DND-41 (cell line): ENCODE measurements at places on chromosomes 11 and 22.
A peak's percentile ranks its signal among the peaks of the same experiment; 100 is the strongest.

DNA sequence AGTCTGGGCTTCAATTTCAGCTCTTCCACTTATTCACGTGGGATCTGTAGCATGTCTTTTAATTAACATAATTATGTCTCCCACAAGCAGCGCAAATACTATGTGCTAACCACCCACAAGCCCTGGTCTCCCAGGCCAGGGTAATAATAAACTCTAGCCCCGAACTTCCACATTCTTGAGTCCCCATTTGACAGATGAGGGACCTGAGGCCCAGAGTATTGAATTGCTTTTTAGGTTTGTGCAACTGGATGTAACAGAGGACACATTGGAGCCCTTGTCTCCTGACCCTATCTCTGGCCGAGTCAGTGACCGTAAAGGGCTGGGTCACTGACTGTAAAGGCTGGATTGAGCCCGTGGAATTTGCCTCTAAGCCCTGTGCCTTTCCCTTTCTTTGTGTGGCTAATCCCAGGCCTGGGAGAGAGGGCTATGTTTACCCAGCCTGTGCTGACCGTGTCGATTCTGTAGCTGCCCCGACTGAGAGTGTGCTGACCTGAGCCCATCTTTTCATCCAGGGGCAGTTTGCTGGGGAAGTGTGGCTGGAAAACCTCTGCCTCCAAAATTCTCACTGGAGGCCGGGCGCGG lies 3.9 kb downstream of the CRYBB2 start:
- DNase-seq: no peak

- no peak for DNase-seq
These were observed 5.7 kb upstream of the KIRREL3 start for GRCh38 chr11:127006311-127006710.

GRCh38 chr11:113553235-113553634 lies 78.0 kb upstream of the DRD2 start:
- no peak for DNase-seq

- no peak for DNase-seq
These were observed 555.9 kb downstream of the INSC start for GRCh38 chr11:15670520-15671070.

- peak; percentile 42 for DNase-seq
These were observed 265.4 kb downstream of the MIAT start for GRCh38 chr22:26922806-26923205.

DNA sequence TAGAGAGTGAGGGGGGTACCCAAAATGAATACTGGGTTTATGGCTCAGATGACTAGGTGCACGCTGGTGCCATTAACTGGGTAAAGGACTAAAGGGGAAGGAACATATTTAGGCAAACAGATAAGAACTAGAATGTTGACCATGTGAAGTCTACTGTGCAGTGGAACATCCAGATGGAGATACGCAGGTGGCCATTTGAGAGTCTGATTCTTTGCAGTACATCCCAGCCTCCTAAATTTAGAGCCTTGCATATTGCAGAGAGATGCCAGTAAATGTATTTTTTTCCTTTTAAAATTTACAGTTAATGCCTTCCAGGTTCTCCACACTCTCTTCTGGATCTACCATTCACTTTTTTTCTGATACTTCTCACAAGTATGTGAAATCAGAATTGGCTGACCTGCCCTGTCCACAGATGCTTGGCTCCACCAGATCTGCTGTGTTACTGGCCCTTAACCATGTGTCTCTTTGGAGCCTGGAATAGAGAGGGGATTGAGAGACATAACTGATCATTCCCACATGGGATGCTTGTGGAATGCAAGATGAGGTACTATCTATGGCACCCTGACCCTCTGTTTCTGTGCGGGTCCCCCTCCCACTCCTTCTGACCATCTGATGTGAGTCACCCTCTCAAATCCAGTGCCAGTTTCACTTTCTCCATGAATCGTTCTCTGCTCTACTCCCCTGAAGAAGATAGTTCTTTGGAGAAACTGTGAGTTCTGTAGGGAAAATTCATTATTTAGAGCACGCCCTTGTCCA lies 77.0 kb upstream of the NCAM1 start:
- DNase-seq: no peak

- DNase-seq: no peak
These were observed 63.8 kb upstream of the OPCML start for GRCh38 chr11:133595998-133596590.

DNA sequence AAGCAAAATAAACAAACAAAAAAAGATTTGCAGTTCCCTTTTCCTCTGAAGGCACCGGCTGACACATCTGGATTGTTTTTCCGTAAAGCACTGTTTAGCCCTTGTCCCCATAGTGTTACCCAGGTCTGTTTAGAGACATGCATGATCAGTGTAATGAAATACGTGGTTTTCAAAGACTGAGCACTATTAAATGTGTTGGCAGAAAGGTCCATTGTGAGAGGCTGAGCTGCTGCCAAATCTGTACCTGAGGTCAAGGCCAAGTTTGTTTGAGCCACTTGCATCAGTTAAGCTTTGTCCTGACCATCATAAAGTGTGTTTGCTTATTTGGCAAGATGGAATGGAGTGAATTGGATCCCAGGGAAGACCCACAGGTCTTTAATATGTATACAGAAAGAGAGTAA lies 26.3 kb downstream of the CTR9 start:
- no peak for DNase-seq
